ENCODE measurements at places on chromosomes 7 and 10. TPM values are rescaled to one million over a fixed set of nuclear protein-coding genes. Genes with fewer than 3 reads are reported as not detected.
A peak's percentile ranks its signal among the peaks of the same experiment; 100 is the strongest.

Gene NEUROG3
- 3.1 TPM for total RNA-seq

DNA sequence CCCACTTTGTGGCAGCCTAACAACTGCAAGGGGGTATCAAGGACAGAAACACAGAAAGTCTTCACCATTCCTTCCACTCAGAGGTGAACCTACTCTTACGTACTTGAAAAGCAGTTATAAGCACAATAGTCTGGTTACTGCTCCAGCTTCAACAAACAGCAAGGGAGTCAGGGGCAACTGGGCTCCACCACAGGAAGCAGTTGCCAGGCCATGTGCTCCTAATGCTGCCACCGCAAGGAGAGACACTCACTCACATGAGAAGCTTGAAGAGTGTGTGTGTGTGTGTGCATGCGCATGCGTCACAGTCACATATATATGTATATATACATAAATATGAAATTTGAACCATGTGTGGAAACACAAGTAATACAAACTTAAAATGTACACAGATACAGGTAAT lies 65.5 kb downstream of the GRB10 start:
- no peaks in the 10 kb centered on the region for H3K36me3 ChIP-seq
- H3K4me1 ChIP-seq, result peaks cover 4% of the 10 kb centered on the region
- no peaks in the 10 kb centered on the region for H3K27me3 ChIP-seq
- no peak overlapping the region for H3K4me3 ChIP-seq
- no peak overlapping the region for H3K27ac ChIP-seq

Gene AKR1C2
- total RNA-seq, result 8.5 TPM

Gene PSAP
- total RNA-seq, result 363 TPM

- no peaks in the 10 kb centered on the region for H3K27me3 ChIP-seq
- H3K27ac ChIP-seq, result no peak overlapping the region
- no peaks in the 10 kb centered on the region for H3K4me1 ChIP-seq
- no peak for DNase-seq
Measured at GRCh38 chr10:128059266-128059981, 66.8 kb downstream of the MKI67 start.

DNA sequence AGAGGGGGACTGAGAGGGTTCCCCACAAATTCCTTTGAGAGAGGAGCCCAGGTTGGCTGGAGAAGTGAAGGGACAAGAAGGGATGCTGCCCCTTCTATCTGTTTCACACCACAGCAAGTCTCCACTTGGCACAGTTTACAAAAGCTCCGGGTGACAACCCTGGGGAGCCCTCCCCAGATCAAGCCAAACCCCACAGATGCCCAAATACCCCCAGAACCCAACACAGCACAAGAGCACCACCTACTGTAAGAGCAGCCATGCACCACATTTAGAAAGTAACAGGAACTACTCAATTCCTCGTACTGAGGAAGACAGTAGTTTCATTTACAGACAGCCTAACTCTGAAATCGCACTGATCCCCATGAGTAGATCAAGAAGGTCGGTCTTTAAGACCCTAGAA lies 67.8 kb upstream of the ATP6V0A4 start:
- H3K4me1 ChIP-seq, result no peaks in the 10 kb centered on the region
- H3K36me3 ChIP-seq, result no peaks in the 10 kb centered on the region
- H3K27ac ChIP-seq, result no peak overlapping the region
- H3K4me3 ChIP-seq, result no peak overlapping the region
- DNase-seq, result no peak
- no peaks in the 10 kb centered on the region for H3K27me3 ChIP-seq

DNA sequence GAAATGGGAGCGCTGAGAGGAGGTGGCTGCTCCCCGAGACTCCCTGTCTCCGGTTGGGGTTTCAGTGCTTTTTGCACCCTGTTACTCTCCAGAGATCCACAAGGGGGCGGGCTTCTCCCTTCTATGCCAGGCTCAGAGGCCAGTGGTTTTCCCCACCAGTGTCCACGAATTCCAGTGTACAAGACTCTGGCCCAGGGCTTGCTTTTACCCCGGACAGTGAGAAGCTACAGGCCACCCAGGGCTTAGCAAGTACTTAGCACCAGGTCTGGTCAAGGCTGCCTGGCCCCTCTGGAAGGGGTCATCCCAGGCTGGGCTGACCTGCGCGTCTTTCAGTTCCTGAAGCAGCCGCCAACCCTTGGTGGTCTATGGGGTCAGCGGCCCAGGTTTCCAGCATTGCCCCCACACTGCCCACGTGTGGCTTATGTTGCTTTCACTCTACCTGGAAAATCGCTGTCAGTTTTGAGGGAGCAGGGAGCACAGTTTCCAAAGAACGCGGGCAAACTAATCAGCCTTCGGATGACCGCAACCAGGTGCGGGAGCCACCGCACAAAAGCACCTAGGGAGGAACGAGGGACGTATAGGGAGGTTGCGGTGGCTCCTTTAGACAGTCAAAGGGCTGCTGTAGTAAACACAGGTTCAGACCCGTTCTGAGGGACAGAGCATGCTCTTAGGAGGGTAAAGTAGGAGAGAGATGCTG lies 6.8 kb downstream of the CYP26A1 start:
- no peak overlapping the region for H3K4me3 ChIP-seq
- peak; percentile 49 for DNase-seq
- no peaks in the 10 kb centered on the region for H3K36me3 ChIP-seq
- H3K4me1 ChIP-seq, result no peaks in the 10 kb centered on the region
- H3K27ac ChIP-seq, result no peak overlapping the region
- H3K27me3 ChIP-seq, result peaks cover 13% of the 10 kb centered on the region

Gene ANXA11
- 271 TPM for total RNA-seq

GRCh38 chr7:46996972-46997371 lies 584.9 kb downstream of the TNS3 start:
- DNase-seq, result no peak
- H3K4me1 ChIP-seq, result no peaks in the 10 kb centered on the region
- H3K27me3 ChIP-seq, result no peaks in the 10 kb centered on the region
- H3K4me3 ChIP-seq, result no peak overlapping the region
- H3K36me3 ChIP-seq, result no peaks in the 10 kb centered on the region

DNA sequence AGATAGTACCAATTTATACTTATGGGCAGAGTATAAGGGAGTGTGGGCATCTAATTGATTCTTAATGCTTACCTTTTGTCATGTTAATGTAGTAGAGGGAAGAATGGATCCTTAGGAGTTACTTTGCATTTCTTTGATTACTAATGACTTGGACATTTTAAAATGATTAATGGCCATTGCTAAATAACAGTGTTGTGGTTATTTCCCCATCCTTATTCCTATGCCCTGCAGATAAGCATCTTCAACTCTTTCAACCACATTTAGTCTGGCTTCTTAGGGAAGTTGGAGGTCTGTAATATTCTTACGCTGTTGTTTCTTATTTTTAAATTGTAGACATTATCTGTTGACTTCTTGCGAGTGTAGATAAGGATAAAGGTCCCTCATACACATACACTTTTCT lies 37.2 kb downstream of the KAT6B start:
- no peak for DNase-seq
- H3K36me3 ChIP-seq, result no peaks in the 10 kb centered on the region
- no peaks in the 10 kb centered on the region for H3K27me3 ChIP-seq
- no peak overlapping the region for H3K27ac ChIP-seq

- no peak overlapping the region for H3K4me3 ChIP-seq
- H3K36me3 ChIP-seq, result no peaks in the 10 kb centered on the region
- DNase-seq, result no peak
- no peak overlapping the region for H3K27ac ChIP-seq
- peaks cover 20% of the 10 kb centered on the region for H3K4me1 ChIP-seq
Measured at GRCh38 chr10:46558122-46558391, 1.6 kb upstream of the GPRIN2 start.

DNA sequence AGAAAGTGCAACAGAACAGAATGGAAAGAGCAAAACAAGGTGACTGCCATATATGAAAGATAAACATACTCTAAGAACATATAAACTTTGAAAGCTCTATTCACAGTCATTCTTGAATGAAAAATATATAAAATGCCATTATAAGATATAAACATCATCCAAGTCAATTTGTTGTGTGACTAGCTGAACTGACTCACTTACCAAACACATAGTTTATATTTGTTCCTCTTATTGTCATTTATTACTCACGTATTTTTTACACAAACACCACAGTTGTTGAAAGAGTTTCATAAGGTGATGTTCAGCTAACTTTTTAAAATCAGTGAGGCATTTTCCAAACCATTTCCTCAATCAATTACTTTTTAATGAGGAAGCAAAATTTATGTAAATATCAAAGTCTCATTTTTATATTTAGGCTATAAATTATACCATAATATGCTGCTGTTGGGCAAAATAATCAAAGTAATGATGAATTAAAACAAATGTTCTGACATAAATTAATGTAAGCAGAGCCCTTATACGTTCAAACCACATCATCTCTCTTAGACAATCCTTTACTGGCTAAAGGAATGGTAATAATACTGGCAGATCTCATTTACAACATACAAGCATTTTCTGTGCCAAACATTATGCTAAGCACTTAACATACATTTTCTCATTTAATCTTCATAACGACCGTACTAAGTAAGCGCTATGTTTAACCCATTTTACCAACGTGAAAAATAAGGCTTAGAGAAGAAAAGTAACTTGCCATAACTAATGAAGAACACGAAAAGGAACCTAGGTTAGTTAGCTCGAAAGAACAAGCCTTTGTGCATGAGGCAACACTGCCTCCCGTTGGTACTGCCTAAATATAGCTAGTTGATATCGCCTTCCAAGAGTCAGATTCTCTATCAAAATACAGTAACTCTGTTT lies 7.3 kb downstream of the LRRN3 start:
- H3K27me3 ChIP-seq, result no peaks in the 10 kb centered on the region
- no peak overlapping the region for H3K27ac ChIP-seq
- no peak for DNase-seq
- H3K4me3 ChIP-seq, result no peak overlapping the region
- no peaks in the 10 kb centered on the region for H3K4me1 ChIP-seq

All from colonic mucosa (tissue), 4 donors.